ENCODE measurements at places on chromosomes 1 and 21.

- H3K27ac ChIP-seq: no peak overlapping the region
- no peaks in the 10 kb centered on the region for H3K4me1 ChIP-seq
- no peak overlapping the region for H3K4me3 ChIP-seq
- H3K27me3 ChIP-seq: no peaks in the 10 kb centered on the region
Measured at GRCh38 chr1:110921953-110922352, 41.8 kb downstream of the LRIF1 start.

DNA sequence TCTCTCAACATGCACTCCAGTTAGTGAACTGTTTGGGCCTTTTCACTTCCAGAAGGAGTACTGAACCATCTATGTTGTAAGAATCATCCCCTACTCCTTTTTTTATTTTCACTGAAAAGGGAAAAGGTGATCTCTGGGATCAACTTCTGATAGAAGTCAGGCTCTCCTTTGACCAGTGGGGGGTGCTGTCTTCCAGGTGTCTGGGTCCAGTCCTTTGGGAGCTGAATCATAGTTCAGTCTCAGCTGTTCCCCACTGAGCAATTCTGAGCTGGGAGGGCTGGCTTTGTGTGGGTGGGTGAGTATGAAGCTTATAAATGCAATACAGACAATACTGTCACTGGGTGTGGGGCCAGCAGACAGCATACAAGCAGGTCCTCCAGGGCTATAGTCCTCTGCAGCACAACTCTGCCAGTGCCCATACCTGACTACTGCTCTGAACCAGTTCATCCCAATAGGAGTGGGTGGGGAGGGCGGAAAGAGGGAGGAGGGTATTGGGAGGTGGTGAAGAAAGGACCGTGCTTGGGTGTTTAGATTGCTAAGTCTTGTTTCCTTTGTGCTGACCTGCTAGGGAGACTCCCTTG, 12.5 kb upstream of the SARS1 start:
- H3K27me3 ChIP-seq: no peaks in the 10 kb centered on the region
- DNase-seq: peak; percentile 89
- peak overlapping the region; percentile 64 for H3K27ac ChIP-seq
- no peak overlapping the region for H3K4me3 ChIP-seq

- no peak overlapping the region for H3K27ac ChIP-seq
- H3K4me1 ChIP-seq: peaks cover 4% of the 10 kb centered on the region
- DNase-seq: peak; percentile 38
- H3K27me3 ChIP-seq: no peaks in the 10 kb centered on the region
Measured at GRCh38 chr21:41802684-41803083, 35.8 kb upstream of the RIPK4 start.

DNA sequence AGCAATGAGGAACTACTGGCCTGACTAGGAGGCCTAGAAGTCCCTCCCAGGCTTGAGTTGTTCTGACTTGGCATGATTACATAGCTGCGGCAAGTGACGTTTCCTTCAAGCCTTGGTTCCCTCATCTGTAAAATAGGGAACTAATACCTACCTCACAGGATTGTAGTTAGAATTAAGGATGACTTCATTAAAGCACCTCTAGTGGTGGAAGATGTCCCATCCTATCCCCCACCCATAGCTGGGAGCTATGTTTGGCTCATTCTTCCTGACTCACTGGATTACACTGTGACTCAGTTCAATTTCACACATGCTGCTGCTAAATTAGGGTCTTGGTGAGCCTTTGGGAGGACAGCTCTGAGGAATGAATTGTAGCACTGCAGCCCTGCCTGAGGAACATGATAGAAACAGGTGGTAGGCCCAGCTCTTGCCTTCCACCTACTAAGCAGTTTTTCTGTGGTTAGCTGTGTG, 6.0 kb upstream of the SHISA4 start:
- H3K27ac ChIP-seq: peak overlapping the region; percentile 33
- H3K27me3 ChIP-seq: no peaks in the 10 kb centered on the region
- peak; percentile 83 for DNase-seq
- no peaks in the 10 kb centered on the region for H3K36me3 ChIP-seq

GRCh38 chr1:159181328-159182024, 10.1 kb downstream of the CADM3 start:
- no peaks in the 10 kb centered on the region for H3K4me1 ChIP-seq
- H3K4me3 ChIP-seq: no peak overlapping the region
- H3K27ac ChIP-seq: no peak overlapping the region

DNA sequence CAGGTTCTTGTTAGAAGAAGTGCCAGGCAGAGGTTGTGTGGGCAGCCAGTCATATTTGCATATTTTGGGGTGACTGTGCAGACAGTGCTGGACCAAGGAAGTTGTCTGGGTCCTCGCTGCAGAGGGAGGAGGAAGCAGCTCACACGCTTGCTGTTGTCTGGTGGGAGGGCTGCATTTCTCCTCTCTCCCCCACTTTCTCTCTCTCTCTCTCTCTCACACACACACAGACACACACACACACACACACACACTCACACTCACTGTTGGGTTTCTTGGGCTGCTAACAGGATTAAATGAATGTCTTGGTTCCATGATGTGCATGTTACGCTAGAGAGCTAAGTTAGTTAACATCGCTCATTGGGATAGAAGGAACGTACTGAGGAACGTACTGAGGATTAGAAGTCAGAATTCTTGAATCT, 72.9 kb downstream of the AGPAT3 start:
- no peak overlapping the region for H3K4me3 ChIP-seq
- no peaks in the 10 kb centered on the region for H3K36me3 ChIP-seq
- no peak overlapping the region for H3K27ac ChIP-seq
- no peaks in the 10 kb centered on the region for H3K27me3 ChIP-seq
- no peak for DNase-seq
- H3K4me1 ChIP-seq: no peaks in the 10 kb centered on the region

- H3K4me3 ChIP-seq: peak overlapping the region; percentile 18
- peaks cover 31% of the 10 kb centered on the region for H3K4me1 ChIP-seq
- peak overlapping the region; percentile 91 for H3K27ac ChIP-seq
- no peaks in the 10 kb centered on the region for H3K27me3 ChIP-seq
Measured at GRCh38 chr21:29195981-29196669, 65.7 kb downstream of the MAP3K7CL start.

GRCh38 chr1:218425647-218426342, 80.7 kb downstream of the TGFB2 start:
- peak overlapping the region; percentile 0 for H3K27ac ChIP-seq
- peak; percentile 84 for DNase-seq
- H3K4me3 ChIP-seq: no peak overlapping the region
- H3K27me3 ChIP-seq: no peaks in the 10 kb centered on the region
- peaks cover 31% of the 10 kb centered on the region for H3K4me1 ChIP-seq
- H3K36me3 ChIP-seq: no peaks in the 10 kb centered on the region

DNA sequence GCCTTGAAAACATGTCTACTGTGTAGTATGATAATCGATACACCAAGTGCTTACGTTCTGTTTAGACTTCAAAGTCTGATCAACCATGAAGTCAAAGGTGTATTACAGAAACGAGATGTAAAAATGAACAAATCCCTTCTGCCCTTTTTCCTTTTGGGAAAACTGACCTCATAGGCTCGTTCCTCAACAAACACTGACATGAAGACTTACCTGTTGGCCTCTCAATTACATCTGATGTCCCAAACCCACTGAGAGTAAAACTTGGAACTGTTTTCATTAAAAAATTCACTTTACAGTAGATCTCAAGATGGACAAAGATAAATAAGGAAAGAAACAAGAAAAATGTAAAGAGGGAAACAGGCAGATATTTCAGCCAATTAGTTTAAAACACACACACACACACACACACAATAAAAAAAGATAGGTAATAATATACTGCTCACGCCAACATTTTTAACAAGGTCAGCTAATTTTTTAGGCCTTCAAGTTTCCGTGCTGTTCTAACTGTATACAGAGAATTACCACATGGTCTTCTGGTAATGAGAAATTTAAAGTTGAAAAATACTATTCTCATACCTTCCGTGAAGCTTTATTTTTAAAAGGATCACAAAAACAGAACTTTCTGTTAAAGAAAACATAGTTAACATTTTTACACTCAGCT, 2.1 kb downstream of the HMGN1 start:
- H3K27me3 ChIP-seq: no peaks in the 10 kb centered on the region
- DNase-seq: no peak

DNA sequence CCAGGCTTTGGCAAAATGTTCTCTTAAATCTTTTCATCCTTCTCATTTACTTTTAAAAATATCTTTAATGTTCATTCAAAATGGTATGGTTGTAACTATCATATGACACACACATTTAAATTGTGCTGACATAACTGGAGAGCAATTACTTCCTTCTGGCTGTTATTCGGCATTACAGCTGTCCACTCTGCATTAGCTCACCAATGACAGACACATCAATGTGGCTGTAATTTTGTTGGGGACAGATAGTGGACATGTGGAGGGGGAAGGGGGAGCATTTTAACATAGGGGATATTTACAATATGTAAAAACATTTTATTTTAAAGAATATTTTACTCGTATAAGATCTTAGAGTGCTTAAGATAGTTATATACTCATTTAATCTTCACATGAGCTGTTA, 319.8 kb downstream of the HMCN1 start:
- no peaks in the 10 kb centered on the region for H3K36me3 ChIP-seq
- no peaks in the 10 kb centered on the region for H3K27me3 ChIP-seq
- no peak for DNase-seq
- H3K27ac ChIP-seq: no peak overlapping the region

- H3K27ac ChIP-seq: no peak overlapping the region
- H3K36me3 ChIP-seq: peaks cover 64% of the 10 kb centered on the region
- H3K4me1 ChIP-seq: peaks cover 6% of the 10 kb centered on the region
- H3K27me3 ChIP-seq: no peaks in the 10 kb centered on the region
- no peak overlapping the region for H3K4me3 ChIP-seq
Measured at GRCh38 chr1:16127676-16128337, 28.1 kb downstream of the EPHA2 start.

DNA sequence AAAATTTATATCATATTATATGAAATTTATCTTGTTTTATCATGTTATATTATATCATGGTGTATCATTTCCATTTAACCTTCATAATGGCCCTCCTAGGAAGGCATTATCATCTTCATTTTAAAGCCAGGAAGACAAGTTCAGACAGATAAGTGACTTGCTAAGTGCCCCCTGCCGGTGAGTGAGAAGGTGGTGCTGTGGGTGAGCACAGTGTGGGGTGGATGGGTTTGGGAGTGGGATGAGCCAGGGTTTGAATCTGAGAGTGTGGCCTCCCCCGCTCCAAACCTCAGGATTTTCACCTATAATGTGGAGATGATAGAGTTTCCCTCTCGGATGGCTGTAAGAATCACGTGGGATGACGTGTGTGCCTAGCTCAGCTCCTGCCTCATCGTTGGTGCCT, 108.7 kb upstream of the IGSF21 start:
- H3K36me3 ChIP-seq: no peaks in the 10 kb centered on the region
- H3K4me3 ChIP-seq: no peak overlapping the region
- H3K4me1 ChIP-seq: no peaks in the 10 kb centered on the region
- H3K27ac ChIP-seq: no peak overlapping the region
- H3K27me3 ChIP-seq: no peaks in the 10 kb centered on the region

GRCh38 chr1:56461158-56462127, 117.9 kb downstream of the PLPP3 start:
- no peaks in the 10 kb centered on the region for H3K27me3 ChIP-seq
- peaks cover 4% of the 10 kb centered on the region for H3K4me1 ChIP-seq
- DNase-seq: no peak
- H3K4me3 ChIP-seq: no peak overlapping the region
- no peaks in the 10 kb centered on the region for H3K36me3 ChIP-seq
- H3K27ac ChIP-seq: no peak overlapping the region

GRCh38 chr1:2560299-2561073, 4.3 kb downstream of the TNFRSF14 start:
- no peaks in the 10 kb centered on the region for H3K27me3 ChIP-seq
- H3K4me3 ChIP-seq: no peak overlapping the region
- no peak overlapping the region for H3K27ac ChIP-seq
- H3K4me1 ChIP-seq: peaks cover 9% of the 10 kb centered on the region

GRCh38 chr1:59078070-59078800, 218.7 kb upstream of the FGGY start:
- no peaks in the 10 kb centered on the region for H3K27me3 ChIP-seq
- H3K36me3 ChIP-seq: no peaks in the 10 kb centered on the region
- no peak for DNase-seq
- H3K4me1 ChIP-seq: peaks cover 13% of the 10 kb centered on the region
- no peak overlapping the region for H3K4me3 ChIP-seq

DNA sequence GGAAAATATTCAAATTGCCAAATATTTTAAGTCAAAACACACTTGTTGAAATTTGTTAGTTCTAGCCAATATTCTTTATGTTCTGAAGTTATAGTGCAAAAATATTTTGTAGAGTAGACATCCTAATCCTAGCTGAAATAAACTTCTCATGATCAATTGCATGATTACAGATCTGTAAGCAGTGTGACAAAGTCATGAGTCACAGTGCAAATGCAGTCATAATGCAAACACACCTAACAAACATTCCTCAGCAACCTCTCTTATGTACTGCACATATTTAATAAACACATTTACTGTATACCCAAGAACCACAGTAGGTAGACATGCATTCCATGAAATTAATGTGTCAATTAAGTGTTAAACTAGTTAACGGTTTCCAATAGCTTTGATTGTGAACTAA, 1857.4 kb downstream of the NCAM2 start:
- H3K27ac ChIP-seq: no peak overlapping the region
- no peaks in the 10 kb centered on the region for H3K36me3 ChIP-seq
- DNase-seq: no peak
- no peaks in the 10 kb centered on the region for H3K27me3 ChIP-seq

DNA sequence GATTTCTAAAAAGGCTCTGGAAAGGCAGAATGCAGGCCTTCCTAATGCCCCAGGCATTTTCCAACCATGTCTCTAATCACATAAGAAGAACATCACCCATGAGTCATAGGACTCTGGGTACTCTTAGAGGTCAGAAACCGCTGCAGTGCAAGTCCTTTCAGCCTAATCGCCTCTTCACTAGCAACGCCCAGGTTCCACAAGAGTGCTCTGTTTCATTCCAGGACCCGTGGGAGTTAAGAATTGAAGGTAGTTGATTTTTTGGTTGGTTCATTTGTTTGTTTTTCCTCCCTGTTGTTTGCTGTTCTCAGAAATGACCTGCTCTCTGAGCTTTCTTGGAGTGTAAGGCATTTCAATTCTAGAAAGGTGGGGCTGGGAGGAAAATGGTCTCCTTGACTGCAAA, 123.2 kb downstream of the NR5A2 start:
- H3K27me3 ChIP-seq: no peaks in the 10 kb centered on the region
- no peaks in the 10 kb centered on the region for H3K4me1 ChIP-seq
- no peak overlapping the region for H3K27ac ChIP-seq
